ENCODE measurements at places on chromosomes 3 and 15.

- no peak for DNase-seq
Observed at GRCh38 chr15:62426387-62426956, 261.4 kb upstream of the C2CD4B start.

DNA sequence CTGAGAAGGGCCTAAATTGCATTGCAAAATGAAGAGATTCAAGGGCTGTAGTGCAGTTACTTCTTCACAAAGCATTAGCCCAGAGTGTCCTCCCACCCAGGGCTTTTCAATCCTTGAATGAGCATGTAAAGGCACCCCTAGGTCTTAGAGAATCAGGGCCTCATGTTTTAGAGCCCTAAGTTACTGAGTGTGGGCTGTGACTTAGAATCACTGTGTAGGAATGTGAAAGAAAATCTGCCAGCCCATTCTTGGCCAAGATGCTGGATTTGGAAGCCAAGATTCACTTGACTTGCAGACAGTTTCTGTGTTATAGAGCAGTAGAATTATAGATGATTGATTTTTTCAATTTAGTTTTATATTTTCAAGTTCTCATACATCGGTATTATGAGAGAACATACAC, 153.2 kb downstream of the MYRIP start:
- DNase-seq = no peak

GRCh38 chr15:98713585-98714001, 65.3 kb downstream of the IGF1R start:
- no peak for DNase-seq

- DNase-seq = no peak
Observed at GRCh38 chr3:136617198-136617597, 135.0 kb downstream of the STAG1 start.

DNA sequence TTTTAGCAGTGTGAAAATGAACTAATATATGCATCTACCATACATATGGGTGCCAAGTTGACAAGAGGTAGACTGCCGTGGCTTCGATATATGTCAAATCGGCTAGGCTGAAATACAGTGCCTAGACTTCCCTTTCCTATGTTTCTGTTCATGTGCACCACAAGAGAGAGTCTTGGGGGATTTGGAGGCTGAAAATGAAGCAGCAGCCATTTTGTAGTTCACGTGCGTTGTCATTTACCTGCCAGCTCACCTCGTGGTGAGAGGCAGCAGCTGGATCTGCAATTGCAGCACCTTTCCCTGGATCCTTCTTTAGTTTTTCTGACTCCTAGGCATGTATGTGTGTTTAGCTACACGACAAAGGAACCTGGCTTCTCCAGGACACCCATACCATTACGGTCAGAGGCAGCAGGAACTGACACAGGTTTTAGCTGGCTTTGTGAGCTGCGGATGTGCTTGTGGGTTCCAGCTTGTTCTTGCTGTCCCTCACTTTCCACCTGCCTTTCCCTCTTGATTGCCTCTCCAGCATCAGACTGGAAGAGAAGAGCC, 40.5 kb upstream of the SIAH2 start:
- DNase-seq = no peak

DNA sequence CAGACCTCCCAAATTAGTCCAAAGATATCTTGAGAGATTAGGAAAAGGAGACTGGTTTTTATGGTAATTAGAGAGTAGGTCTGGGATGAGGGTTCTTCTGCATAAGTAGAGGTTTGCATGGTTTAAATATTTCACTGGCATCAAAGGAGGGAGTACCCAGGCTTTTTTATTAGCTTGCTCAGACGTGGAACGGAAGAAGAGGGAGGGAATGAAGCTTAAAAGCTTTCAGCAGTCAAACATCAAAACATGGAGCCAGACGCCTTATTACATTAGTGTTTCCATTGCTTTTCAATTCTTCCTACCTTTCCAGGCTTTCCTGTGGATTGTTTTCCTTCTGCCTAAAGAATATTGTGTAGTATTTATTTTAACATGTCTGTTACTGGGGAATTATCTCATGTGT, 342.1 kb upstream of the SOX2 start:
- DNase-seq = no peak

DNA sequence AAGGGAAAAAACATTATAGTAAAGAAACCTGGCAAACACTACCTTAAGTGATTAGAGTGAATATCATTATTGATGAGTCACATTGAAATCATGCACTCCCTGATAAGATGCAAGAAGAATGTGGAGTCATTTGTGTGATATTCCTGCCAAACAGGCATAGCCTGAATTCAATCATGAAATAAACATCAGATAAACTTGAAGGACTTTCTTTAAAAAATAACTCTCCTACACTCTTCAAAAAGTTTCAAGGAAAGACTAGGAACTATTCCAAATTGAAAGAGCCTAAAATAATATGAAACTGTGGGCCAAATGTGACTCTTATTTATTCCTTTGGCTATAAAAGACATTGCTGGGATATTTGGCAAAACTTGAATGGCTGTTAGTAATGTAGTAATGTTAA, 625.7 kb upstream of the LMCD1 start:
- no peak for DNase-seq

DNA sequence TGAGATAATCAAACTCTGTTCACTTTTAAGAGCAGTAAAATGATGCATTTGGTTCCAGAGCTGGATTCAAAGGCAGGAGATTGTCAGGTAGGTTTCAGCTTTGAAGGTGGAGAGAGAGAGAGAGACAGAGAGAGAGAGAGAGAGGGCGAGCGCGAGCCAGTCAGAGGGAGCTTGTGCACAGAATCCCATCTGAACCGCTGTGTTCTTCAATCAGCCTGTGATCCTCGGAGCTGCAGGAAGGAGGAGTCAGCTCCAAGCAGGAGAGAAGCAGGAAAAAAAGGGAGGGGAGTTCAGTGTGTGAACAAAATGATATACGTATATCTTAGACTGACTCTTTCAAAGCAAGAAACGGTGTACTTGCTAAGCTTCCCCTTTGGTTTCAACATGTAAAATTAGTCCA, at the start of gene GPR149:
Gene GPR149 (minus strand): TSS at position 177 of the 400 bp plus-strand sequence. CDS start 575 bp downstream, outside the sequence.
- no peak for DNase-seq

GRCh38 chr3:117488983-117489382, 779.4 kb downstream of the TUSC7 start:
- no peak for DNase-seq

GRCh38 chr3:184597829-184598573, 36.4 kb downstream of the EPHB3 start:
- no peak for DNase-seq

- DNase-seq = no peak
Observed at GRCh38 chr3:56042326-56042951, 425.8 kb downstream of the ERC2 start.

DNA sequence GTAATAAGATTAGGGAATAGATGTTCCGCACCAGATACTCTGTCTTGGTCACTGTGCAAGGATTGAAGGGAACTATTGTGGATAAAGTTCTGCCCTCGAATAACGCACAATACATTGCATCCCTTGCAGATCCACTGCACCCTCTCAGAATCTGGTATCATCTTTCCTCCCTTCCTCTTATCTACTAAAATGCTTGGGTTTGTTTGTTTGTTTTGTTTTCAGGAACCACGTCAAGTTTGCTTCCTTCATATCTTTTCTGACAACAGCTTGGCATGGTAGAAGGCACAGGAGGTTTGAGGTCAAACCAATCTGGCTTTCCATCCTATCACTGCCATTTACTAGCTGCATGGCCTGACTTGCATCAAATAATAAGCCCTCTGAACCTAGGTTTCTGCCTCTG, 2.0 kb upstream of the FSTL1 start:
- DNase-seq = no peak

All from stimulated activated naive CD8-positive, alpha-beta T cell treated with anti-CD3 and anti-CD28 coated beads, Interleukin-15, amount 100 ng/mL, for 72 hours (primary cell).